ENCODE measurements at places on chromosomes 1 and 21. TPM values are rescaled to one million over a fixed set of nuclear protein-coding genes. Genes with fewer than 3 reads are reported as not detected.

DNA sequence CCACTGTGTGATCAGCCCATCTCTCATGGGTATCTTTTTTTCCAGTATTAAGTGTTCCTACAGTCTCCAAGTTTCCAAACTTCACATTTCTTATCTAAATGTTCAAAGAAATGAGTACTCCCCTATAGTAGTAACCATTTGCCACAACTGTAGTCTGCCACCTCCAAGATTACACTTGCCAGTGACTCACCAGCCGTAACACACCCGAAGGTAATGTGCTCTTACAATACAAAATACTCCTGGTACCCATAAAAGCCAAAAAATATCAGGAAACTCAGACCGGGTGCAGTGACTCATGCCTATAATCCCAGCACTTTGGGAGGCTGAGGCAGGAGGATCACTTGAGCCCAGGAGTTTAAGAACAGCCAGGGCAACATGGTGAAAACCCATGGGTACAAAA, 20.5 kb upstream of the ZNF496 start:
- no peak overlapping the region for H3K4me3 ChIP-seq
- H3K36me3 ChIP-seq: no peaks in the 10 kb centered on the region
- no peak overlapping the region for H3K27ac ChIP-seq
- peaks cover 12% of the 10 kb centered on the region for H3K4me1 ChIP-seq
- no peaks in the 10 kb centered on the region for H3K27me3 ChIP-seq

DNA sequence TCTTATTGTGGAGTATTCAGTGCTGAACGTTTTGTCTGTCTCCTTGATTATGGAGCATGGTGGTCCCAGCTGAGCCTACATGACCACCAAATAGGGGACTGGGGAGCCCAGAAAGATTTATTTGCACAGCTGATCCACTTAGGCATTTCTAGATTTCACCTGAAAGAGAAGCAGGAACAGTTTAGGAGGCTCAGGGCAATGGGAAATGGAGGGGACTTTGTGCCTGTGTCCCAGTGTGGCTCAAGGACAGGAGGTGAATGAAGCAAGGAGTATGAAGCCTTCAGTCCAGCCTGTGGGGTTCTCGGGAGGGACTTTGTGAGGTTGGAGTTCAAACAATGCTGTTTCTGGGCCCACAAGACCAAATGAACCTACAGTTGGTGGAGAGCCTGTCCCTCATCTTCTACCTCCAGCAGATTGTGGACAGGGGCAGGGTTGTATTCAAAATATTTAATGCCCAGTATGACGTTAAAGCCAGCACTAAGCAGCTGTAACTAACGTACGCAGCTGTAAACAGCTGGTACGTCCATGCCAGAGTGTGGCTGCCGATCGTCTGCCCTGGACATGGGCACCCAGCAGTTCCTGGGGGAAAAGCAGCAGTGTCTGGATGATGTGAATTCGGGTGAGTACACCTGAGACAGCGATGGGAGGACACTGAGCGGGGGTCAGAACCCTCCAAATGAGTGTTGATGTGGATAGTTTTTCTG, 164.9 kb upstream of the RAB4A start:
- H3K4me3 ChIP-seq: no peak overlapping the region
- no peaks in the 10 kb centered on the region for H3K27me3 ChIP-seq
- H3K27ac ChIP-seq: no peak overlapping the region
- H3K4me1 ChIP-seq: no peaks in the 10 kb centered on the region

GRCh38 chr1:214524824-214525223, 26.6 kb downstream of the PTPN14 start:
- H3K4me3 ChIP-seq: no peak overlapping the region
- no peaks in the 10 kb centered on the region for H3K27me3 ChIP-seq

DNA sequence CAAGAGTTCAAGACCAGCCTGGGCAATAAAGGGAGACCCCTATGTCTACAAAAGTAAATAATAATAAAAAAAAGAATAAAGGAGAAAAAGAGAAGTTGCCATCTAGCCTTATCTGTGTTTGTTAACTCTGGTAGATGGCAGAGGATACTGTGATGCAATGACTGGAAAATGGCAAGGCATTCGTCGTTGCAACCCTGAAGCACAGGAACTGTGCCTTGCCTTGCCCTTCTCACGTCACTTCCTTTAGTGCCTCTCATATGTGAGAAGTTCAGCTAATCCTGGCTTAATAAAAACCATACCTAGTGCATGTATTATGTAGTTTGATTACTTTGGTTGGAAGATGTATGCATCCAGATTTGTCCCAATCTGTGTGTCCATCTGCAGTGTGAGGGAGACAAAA, 25.8 kb upstream of the PIGC start:
- DNase-seq: no peak
- H3K27ac ChIP-seq: no peak overlapping the region
- H3K27me3 ChIP-seq: no peaks in the 10 kb centered on the region
- H3K4me3 ChIP-seq: no peak overlapping the region
- H3K36me3 ChIP-seq: no peaks in the 10 kb centered on the region

GRCh38 chr1:100811808-100812207, 82.8 kb downstream of the EXTL2 start:
- no peak overlapping the region for H3K4me3 ChIP-seq
- no peaks in the 10 kb centered on the region for H3K27me3 ChIP-seq
- no peak overlapping the region for H3K27ac ChIP-seq

DNA sequence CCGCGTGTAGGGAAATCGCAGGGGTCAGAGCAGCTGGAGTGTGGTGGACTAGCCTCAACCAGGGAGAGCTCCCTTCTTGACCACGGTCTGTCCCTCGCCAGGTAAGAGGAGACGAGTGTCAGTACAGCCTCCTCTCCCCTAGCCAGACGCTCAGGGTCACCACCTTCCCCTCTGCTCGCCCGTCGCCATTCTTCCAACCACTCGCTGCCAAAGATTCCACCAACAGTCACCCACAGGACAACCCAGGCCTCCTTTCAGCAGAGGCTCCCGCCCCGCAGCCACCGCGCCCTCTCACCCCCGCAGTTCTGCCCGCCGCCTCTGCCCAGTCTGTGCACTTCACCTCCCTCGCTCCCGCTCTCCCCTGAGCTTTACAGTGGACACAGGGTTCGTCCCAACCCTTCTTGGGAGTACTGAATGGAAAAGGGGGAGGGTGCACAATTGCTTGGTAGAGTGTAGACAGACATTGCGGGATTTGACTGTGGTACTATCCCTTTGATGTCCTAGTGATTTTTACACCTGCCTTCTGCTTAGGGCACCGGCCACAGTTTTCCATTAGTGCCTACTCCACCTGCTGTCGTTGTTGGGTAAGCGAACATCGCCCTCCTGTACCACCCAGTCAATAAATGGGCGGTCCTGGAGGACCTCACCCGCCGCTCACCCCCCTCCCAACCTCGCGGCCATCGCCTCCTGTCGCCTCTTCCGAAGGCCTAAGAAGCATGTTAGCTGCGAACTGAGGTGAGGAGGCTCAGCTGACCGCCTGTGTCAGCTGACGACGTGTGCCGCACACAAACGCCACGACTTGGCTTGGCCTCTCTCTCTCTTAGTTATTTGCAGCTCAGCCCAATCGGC, 9.2 kb upstream of the NBPF11 start:
- H3K4me3 ChIP-seq: no peak overlapping the region
- H3K27me3 ChIP-seq: no peaks in the 10 kb centered on the region
- H3K36me3 ChIP-seq: no peaks in the 10 kb centered on the region
- no peak for DNase-seq
- H3K27ac ChIP-seq: no peak overlapping the region

- no peak for DNase-seq
- H3K27me3 ChIP-seq: no peaks in the 10 kb centered on the region
- no peak overlapping the region for H3K27ac ChIP-seq
- no peak overlapping the region for H3K4me3 ChIP-seq
- H3K4me1 ChIP-seq: no peaks in the 10 kb centered on the region
Observed at GRCh38 chr1:219374636-219375035, 201.0 kb downstream of the LYPLAL1 start.

- no peaks in the 10 kb centered on the region for H3K36me3 ChIP-seq
- H3K27me3 ChIP-seq: no peaks in the 10 kb centered on the region
- DNase-seq: no peak
Observed at GRCh38 chr21:33070744-33070997, 730 bp downstream of the OLIG1 start.

DNA sequence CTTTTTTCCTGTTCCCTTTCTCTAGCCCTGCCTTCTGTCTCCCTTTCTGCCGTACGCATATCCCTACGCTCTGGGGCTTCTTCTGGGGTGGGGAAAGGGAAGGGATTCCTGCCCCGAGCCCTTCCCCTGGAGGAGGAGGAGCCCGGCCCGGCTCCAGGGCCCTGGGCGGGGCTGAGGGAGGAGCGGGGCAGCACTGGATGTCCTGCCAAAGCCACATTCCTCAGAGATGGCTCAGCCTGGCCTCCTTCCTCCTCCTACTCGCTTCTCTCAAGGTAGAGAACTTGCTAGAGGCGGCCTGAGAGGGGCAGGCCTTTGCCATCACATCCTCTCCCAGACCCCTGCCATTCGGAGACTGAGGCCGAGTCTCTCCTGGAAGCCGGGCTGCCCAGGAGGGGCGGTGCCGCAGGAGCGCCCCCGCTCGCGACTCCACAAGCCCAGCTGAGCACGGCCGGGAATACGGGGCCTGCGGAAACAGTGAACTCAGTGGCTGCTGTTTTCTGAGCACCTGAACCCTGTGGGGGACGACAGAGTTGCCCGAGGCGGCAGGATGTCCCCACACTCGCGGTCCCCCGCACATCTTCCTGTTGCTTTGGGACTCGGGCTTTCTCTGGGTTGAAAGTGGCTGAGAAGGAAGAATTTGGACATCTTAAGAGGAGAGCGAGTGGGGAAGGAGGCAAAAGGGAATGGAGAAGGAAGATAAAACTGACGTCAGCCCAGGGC, 12.2 kb downstream of the ADAMTSL4 start:
- no peaks in the 10 kb centered on the region for H3K36me3 ChIP-seq
- DNase-seq: peak; percentile 97
- H3K4me1 ChIP-seq: peaks cover 40% of the 10 kb centered on the region
- H3K27me3 ChIP-seq: no peaks in the 10 kb centered on the region
- H3K4me3 ChIP-seq: peak overlapping the region; percentile 56
- H3K27ac ChIP-seq: peak overlapping the region; percentile 96

DNA sequence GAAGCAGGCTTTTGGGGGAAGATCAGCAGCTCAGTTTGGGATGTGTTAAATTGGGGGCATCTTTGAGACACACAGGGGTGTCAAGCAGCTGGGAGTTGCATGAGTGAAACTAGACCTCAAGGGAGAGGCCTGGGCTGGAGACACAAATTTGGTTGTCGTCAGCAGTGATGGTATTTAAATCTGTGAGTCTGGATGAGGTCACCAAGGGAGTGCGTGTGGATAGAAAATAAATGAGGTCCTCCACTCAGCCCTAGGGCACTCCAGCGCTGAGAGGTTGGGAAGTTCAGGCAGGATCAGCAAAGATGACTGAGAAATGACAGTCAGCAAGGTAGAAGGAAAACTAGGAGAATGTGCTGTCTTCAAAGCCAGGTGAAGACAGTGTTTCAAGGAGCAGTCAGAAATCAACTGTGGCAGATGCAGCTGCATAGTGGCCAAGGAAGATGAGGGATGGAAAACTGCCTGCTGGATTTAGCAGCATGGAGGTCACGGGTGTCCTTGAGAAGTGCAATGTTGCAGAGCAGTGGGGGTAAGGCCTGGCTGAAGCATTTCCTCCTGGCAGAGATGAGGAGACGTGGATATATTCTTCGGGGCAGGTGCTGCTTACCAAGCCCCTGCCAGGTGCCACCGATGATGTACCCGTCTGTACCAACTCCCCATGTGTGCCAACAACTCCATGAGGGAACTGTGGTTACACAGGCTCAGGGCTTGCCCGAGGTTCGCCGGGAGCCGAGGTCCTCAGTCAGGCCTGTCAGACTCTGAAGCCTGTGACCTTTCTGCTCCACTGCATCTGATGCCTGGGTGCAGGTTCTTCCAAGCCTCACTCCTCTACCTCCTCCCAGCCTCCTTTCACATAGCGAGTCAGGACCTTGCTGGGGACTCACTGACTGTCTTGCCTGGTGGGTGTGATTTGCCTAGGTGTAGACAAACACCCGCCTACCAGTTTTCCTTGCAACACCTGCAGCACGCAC, 11.3 kb downstream of the MAP7D1 start:
- no peaks in the 10 kb centered on the region for H3K27me3 ChIP-seq
- DNase-seq: no peak
- no peak overlapping the region for H3K27ac ChIP-seq
- no peak overlapping the region for H3K4me3 ChIP-seq
- H3K36me3 ChIP-seq: no peaks in the 10 kb centered on the region

GRCh38 chr1:99843760-99844159, 6.4 kb upstream of the AGL start:
- no peaks in the 10 kb centered on the region for H3K36me3 ChIP-seq
- H3K27ac ChIP-seq: no peak overlapping the region

GRCh38 chr1:21294266-21294989, 4.2 kb upstream of the ECE1 start:
- no peak overlapping the region for H3K27ac ChIP-seq
- DNase-seq: no peak
- no peaks in the 10 kb centered on the region for H3K36me3 ChIP-seq
- no peaks in the 10 kb centered on the region for H3K27me3 ChIP-seq
- no peak overlapping the region for H3K4me3 ChIP-seq
- H3K4me1 ChIP-seq: peaks cover 22% of the 10 kb centered on the region

DNA sequence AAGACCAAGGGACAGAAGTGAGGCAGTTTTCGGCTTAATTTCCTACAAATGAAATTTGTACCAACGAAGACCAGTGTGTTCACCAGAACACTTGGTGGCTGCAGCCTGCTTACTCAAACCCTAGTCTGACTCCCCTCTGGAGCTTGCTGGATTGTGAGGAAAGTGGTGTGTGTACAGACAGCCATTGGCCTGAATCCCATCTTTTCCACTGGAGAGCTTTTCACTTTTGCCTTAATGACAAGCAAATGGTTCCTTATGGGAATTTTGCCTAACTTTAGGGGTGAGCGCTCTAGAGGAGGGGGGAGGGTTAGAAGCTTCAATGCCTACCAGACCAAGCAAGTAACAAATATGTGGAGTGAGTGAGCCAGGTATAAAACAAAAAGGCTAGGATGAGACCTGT, 17.3 kb downstream of the METTL13 start:
- no peak overlapping the region for H3K4me3 ChIP-seq

- H3K27me3 ChIP-seq: no peaks in the 10 kb centered on the region
- no peak overlapping the region for H3K27ac ChIP-seq
- no peak for DNase-seq
- no peaks in the 10 kb centered on the region for H3K4me1 ChIP-seq
- no peak overlapping the region for H3K4me3 ChIP-seq
Observed at GRCh38 chr1:4549930-4550329, 104.5 kb upstream of the AJAP1 start.

- no peaks in the 10 kb centered on the region for H3K36me3 ChIP-seq
- no peaks in the 10 kb centered on the region for H3K4me1 ChIP-seq
- DNase-seq: no peak
- H3K27me3 ChIP-seq: no peaks in the 10 kb centered on the region
- H3K4me3 ChIP-seq: no peak overlapping the region
- H3K27ac ChIP-seq: no peak overlapping the region
Observed at GRCh38 chr1:214739621-214740238, 136.7 kb downstream of the CENPF start.

CRNN gene
- not detected for polyA plus RNA-seq

OR10Z1 gene
- polyA plus RNA-seq: not detected

EXTL1 gene
- polyA plus RNA-seq: 1.5 TPM

SPATA46 gene
- not detected for polyA plus RNA-seq

TENT5C gene
- polyA plus RNA-seq: 11.6 TPM

TNFSF18 gene
- polyA plus RNA-seq: not detected

LCE6A gene
- polyA plus RNA-seq: not detected

SOAT1 gene
- 48.5 TPM for polyA plus RNA-seq

OR2G6 gene
- polyA plus RNA-seq: not detected

All from ovary (tissue), 10 donors.